ENCODE measurements at places on chromosomes 1 and 21.

GRCh38 chr21:43903451-43904091 lies 38.5 kb downstream of the AGPAT3 start:
- peak; percentile 81 for DNase-seq

- no peak for DNase-seq
Measured at GRCh38 chr1:67169496-67169895, 3.2 kb downstream of the IL23R start.

DNA sequence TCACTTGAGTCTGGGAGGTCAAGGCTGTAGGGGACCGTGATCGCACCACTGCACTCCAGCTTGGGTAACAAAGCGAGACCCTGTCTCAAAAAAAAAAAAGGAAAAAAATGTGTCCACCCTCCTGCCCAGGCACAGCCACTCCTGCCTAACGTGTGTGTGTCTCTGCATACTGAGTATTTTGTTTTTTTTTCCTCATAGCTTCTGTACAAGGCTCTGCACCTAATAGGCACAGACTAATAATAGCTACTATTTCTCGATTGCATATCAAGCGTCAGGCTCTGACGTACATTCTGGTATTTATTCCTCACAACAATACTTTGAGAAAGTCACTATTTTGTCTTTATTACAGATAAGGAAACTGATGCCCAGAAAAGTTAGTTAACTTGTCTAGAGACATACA lies 5.0 kb downstream of the PTGFRN start:
- no peak for DNase-seq

GRCh38 chr1:235339746-235340145 lies 11.4 kb downstream of the GGPS1 start:
- DNase-seq = no peak

DNA sequence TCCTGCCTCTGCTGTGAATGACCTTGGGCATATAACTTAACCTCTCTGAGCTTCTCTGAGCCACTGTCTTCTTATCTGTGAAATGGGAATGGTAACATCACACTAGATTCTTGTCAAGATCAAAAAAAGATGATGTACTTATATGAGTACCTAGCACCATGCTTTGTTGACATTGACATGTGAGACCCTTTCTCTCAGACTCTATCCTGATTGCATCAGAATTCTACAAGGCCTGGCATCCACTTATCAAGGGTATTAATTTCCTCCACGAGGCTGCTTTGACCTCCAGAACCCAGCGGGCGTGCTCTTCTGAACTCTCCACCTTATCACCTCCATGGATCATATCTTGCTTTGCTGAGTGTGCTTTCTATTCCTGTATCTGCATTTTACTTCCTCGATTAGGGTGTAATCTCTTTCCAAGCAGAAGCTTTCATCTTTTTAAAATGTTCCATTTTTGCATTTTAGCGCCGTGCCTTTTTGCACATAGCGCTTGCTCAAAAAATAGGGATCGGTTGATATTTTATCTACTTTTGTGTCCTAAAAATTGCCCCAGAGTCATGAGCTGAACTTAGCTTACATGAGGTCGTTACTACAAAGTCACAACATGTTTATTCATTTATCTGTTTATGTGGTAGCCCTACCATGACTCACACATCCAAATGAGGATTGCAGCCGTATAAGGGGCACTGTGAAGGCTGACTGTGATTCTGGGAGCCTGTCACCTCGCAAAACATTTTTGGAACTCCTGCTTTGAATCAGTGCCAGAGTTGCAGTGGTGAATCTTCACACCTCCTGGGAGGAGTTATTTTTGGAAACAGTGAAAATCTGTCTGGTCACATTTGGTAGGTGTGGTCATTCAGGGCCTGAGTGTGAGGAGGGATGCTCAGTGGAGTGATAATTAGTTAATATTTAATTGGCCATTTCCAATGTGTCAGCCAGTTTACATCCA lies 63.2 kb downstream of the IER5 start:
- no peak for DNase-seq

DNA sequence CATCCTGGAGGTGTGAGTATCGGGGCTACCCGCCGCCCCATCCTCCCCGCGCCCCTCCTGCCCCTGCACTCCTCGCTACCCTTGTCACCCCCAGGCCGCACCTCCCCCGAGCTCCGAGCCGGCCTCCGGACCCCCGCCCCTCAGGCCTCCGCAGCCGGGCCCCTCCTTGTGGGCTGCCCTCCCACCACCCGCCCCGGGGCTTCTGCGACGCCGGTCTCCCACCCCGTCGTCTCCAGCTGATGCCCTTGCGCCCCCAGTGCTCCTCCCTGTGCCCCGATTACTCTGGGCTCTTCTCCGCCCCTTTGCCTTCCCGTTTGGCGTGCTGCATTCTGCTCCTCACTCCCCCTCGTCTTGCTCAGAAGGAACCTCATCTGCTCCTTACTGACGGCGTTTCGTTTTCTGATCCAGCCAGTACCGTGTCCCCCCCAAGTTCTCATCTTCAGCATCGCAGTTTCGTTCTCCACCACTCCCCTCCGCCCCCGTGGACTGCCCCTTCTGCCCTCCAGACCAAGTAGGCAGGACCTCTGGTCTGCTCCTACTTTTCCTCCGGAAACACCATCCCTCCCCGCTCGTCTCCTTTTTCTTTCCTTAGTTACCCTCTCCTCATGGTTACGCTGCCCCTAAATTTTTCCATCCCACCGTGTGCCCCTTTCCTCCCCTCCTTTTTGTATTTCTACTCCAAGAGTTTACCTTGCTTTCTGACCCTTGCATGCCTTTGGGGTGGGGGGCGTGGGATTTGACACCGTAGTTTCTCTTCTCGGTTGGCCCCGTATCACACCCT lies 841 bp downstream of the SNX27 start:
- no peak for DNase-seq

- no peak for DNase-seq
Measured at GRCh38 chr1:225700164-225700821, 47.4 kb upstream of the ENAH start.

- no peak for DNase-seq
Measured at GRCh38 chr1:100578201-100578600, 40.3 kb downstream of the GPR88 start.

GRCh38 chr1:149915429-149916192 lies 2.0 kb downstream of the SV2A start:
- no peak for DNase-seq

GRCh38 chr1:183023146-183023600 lies at the start of gene LAMC1:
TSS of gene LAMC1 (plus strand) at chr1:183023420. CDS start at chr1:183023717, 297 bp downstream.
- DNase-seq = peak; percentile 95

GRCh38 chr1:110627764-110628163 lies 21.6 kb upstream of the KCNA2 start:
- DNase-seq = no peak

- DNase-seq = no peak
Measured at GRCh38 chr1:50959303-50959912, 659 bp downstream of the FAF1 start.

DNA sequence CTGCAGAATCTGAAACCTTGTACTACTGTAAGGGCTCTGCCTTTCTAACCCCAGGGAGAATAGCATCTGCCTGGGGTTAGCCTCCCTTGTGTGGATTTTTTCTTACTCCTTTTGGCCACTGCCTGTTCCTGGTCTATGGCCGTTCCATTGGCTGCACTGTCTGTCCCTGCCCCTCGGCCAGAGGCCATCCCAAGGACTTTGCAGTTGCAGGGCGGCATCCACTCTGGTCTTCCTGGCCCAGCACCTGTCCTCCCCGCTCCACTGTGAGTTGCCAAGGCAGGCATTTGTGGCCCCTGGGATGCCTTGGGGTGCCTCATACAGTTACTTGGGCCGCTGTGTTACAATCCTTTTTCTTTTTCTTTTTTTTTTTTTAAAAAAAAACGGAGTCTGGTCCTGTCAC lies 45.8 kb downstream of the PDE9A start:
- peak; percentile 34 for DNase-seq

- no peak for DNase-seq
Measured at GRCh38 chr21:36575306-36575705, 95.4 kb upstream of the CLDN14 start.

DNA sequence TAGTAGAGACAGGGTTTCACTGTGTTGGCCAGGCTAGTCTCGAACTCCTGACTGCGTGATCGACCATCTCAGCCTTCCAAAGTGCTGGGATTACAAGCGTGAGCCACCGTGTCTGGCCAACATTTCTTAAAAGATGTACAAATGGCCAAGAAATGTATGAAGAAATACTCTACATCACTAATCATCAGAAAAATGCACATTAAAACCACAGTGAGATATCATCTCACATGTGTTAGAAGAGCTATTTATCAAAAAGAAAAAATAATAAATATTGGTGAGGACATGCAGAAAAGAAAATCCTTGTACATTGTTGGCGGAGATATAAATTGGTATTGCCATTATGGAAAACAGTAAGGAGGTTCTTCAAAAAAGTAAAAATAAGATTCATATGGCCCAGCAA lies 33.6 kb upstream of the TNFSF18 start:
- no peak for DNase-seq

DNA sequence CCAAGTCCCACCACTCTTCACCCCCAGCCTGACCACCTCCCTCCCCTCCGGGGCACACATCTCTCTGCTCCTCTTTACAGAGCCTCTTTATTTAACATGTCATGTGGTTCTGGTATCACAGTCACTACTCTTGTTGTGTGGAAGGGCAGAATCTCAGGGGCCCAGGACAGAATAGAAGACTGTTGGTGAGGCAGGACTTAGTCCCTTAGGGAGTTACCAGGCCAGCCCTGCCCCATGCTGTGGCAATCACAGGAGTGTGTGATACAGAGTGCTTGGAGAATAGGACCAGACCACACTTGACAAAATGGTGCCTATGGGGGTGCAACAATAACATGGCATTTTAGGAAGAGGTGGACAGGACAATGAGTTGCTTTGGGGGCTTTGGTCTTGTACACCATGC lies 43.0 kb upstream of the CRNN start:
- DNase-seq = no peak

GRCh38 chr1:208551024-208551423 lies 306.8 kb upstream of the PLXNA2 start:
- no peak for DNase-seq

DNA sequence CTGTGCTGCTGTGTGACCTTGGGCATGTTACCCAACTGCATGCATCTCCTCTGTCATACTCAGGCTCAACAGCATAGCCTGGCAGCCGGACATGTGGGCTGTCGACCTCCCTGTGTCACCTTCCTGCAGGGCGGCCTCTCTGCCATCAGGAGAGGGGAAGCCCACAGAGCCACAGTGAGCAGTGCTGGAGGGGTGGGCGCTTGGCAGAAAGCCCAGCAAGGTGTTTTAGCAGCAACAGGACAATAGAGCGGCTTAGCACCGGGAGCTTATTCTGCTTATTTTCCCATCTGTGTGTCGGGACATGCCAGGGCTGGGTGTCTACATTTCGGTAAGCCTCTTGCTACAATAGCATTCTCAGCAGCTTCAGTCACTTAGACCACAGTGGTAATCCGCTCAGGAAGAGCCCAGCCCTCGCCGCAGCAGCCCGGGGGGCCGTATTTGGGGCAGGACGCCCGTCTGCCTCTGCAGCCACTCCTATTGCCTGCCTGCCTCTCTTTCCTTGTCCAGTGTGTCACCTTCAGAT lies 22.8 kb upstream of the CDK18 start:
- no peak for DNase-seq

DNA sequence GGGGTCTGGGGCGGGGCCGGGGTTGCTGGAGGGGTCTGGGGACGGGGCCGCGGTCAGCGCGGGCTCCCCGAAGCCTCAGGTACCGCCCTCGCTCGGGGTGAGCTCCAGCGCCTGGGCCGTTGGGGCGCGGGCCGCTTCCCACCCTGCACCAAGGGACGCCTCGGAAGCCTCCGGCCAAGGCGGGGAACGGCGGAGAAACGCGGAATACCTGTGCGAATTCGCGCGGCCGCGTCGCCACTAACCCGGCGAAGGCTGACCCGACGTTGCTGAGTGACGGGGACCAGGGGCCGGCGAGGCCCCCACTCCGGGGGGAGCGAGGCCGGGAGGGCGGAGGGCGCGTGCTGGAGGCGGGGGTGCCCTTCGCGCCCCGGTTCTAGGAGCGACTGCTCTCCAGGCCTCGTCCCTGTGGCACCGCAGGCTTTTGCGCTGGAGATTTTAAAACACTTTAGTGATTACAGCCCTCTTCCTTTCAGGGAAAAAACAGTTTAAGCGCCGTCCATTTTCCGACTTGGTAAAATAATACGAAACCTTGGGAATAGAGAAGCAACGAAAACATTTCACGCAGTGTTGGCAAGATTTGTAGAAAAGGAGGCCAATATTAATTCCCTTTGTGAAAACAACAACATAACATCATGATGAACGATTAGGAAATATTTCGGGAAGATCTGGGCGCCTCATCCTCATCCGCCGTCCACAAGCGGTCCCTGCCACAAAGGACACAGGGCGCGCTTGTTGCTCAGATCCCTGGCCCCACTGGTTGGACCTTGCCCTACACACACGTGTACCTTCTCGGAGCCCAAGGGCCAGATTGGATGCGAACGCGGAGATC lies 971 bp upstream of the GNG4 start:
- no peak for DNase-seq

DNA sequence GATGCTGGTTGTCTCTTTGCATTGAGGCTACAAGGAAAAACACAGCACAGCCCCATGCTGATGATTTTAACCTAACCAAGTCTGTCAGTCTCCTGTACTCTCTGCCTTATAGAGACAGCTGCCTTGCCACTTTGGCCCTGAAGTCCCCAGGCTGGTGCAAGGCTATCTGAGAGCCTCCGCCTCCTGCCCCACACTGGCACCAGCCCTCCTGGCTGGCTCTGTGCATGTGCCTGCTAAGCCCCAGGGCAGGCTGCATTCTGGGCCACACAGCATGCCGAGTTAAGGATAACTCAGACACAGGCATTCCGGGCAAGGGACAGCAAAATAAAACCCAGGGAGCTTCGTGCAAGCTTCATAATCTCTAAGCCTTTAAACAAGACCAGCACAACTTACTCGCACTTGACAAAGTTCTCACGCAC lies 910 bp downstream of the RUNX1 start:
- no peak for DNase-seq

DNA sequence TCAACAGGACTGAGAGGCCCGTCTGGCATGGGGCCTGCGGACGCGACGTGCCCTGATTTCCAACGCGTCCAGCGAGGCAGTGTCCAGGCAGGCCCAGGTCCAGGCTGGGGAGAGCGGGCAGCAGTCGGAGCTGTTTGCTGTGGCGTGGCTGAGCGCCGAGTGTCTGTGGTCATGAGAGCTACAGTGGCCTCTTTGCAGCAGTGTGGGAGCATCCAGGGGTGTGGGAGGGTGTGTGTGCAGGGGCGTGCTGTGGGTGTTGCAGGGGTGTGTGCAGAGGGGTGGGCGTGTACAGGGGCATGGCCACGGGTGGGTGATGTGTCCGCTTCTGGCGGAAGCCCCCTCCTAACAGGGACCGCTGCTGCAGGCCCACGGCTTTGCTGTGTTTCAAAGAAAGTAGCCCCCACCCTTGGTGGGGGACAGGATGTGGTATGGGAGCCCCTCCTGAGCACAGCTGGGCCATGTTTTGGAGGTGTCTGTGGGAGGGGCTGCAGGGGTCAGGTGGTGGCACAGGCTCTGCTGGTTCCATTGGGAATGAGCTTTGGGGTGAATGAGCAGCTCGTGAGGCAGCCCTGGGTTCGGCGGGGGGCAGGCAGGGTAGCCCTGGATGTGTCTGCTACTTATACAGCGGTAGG lies 17.7 kb downstream of the PLCH2 start:
- no peak for DNase-seq

GRCh38 chr1:47433477-47434050 lies 4.3 kb upstream of the FOXD2 start:
- DNase-seq = no peak

GRCh38 chr1:24278726-24279125 lies 40.4 kb upstream of the GRHL3 start:
- DNase-seq = no peak

- no peak for DNase-seq
Measured at GRCh38 chr1:27342778-27343638, 1.2 kb downstream of the SYTL1 start.

- DNase-seq = no peak
Measured at GRCh38 chr1:171654942-171655745, 2.7 kb upstream of the MYOC start.

Data from chondrocyte (in vitro differentiated cells).